ENCODE measurements at places on chromosomes 11 and 22.

DNA sequence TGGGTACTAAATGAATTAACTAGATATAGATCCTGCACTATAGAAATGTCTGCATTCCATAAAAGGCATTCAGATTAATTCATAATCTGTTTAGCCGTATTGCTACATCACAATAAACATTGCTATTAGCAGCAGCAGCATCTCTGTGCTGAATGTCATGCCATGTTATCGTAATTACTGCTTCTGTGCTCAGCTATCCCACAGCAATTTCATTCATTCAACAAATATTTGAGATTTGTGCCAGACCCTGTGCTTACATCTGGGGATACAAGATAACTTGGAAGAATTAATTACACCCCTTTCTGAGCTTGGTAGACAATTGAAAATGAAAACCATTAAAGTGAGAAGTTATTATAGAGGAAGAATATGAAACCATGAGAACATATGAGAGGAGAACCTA lies 185.8 kb upstream of the C11orf87 start:
- DNase-seq = no peak

DNA sequence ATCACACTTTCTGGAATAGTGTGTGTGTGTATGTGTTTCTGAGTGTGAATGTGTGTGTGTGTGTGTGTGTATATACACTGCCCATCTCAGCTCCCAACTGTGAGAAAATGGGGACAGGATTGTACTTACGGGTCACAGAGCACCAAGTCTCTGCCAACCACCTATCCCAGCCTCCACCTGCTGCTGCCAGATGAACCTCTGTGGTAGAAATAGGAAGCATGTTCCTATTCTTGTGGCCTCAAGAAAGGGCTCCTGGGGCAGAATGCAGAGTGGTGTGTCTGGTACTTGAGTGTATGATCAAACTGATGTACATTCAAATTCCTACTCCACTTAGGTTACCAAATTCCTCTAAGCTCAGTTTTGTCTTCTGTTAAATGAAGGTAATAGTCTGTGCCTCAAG lies 14.6 kb downstream of the UBASH3B start:
- no peak for DNase-seq

DNA sequence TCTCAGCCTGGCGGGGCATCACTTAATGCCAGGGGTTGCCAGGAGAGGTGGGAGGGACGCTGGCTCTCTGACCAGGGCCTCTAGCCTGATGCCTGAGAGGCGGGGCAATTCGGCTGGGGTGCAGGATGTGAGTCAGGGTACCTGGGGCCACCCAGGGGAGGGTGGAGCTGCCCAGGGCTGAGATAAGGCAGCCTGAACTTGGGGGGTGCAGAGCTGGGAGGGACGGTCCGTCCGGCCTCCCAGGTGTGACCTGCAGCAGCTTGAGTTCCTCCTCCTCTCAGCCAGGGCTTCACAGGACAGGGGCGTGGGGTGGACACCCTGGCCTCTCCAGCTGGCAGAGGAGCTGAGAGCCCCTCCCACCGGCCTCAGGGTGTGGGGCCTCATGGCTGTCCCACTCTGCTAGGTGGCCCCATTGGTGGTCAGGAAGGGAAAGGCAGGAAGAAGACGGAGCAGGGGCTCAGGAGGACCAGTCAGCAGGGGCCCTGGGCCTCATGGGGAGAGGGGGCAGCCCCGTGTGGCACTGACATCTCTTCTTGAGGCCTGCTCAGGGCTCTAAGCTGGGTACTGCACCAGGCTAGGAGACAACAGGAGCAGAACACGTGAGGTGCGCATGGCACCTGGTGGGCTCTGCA lies 942 bp upstream of the RPS6KA4 start:
- DNase-seq = peak; percentile 59

- no peak for DNase-seq
These were observed 20.3 kb upstream of the CFAP300 start for GRCh38 chr11:102026959-102027358.

DNA sequence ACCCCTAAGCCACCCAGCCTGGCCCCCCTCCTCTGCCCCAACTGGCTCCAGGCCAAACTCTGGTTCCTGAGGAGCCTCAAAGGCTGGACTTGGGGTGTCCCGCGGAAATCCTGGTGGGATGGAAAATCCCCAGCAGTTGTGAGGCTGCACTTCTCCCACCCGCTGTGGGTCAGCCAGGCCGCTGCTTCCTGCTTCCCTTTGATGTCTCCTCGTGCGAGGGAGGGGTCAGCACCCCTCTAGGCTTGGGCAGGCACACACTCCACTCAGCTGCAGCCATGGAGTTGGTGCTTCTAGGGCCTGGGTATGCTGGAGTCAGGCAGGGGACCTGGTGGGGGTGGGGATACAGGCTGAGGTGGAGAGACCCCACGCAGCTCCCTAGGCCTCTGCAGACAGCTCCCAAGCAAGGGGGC lies 12.0 kb downstream of the KCNQ1OT1 start:
- DNase-seq = no peak

DNA sequence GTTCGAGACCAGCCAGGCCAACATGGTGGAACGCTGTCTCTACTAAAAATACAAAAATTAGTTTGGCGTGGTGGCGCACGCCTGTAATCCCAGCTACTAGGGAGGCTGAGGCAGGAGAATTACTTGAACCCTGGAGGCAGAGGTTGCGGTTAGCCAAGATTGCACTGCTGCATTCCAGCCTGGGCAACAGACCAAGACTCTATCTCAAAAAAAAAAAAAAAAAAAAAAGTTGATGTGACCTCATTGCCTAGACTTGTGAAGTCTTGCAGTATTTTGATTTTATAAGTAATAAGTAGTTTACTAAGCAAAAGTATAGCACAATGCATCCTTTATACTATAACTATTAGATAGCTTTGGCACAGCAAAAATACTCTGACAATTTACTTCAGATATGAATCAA lies 9.9 kb upstream of the CUL5 start:
- no peak for DNase-seq

GRCh38 chr11:114396916-114397315 lies 3.4 kb downstream of the C11orf71 start:
- DNase-seq = no peak

- no peak for DNase-seq
These were observed 555.9 kb downstream of the INSC start for GRCh38 chr11:15670520-15671070.

DNA sequence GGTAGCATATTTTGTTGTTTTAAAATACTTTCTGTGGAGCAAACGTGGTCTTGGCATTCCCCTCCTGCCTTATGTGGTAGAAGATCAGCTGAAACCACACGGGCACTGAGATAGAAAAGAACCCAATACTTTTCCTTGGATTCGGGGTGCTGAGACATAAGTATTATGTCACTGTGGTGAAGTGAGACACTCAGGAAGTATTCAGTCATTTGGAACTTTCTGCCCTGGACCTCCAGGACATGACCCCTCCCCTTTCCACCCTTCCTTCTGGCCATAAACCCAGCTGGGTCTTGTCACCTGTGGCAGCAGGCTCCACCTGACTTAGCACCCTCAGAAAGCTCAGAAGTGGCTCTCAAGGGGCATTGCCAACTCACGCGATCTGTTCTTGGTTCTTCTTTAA lies 123.4 kb downstream of the SWAP70 start:
- DNase-seq = no peak

GRCh38 chr11:130246738-130247137 lies 68.0 kb downstream of the ZBTB44 start:
- no peak for DNase-seq

DNA sequence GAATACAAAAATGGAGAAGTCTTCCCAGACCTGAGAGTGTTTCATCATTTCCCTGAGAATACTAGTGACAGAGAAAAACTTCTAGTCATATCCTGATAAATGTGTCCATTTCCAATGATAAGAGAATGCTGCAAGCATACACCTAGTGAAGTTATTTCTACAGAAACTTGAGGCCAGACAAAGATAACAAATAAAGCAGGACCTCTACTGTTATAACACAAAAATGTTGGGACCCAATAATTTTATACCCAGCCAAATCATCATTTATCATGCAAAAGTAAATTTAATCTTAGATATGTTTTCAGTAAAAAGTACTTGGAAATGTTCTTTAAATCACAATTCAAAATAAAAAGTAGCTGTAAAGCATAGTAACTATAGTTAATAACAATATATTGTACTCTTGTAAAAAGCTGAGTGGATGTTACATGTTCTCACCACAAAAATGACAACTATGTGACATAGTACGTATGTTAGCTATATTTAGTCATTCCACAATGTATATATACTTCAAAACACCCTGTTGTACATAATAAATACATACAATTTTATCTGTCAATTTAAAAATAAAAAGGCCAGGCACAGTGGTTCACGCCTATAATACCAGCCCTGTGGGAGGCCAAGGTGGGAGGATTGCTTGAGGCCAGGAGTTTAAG lies 12.6 kb downstream of the RRAS2 start:
- DNase-seq = no peak

DNA sequence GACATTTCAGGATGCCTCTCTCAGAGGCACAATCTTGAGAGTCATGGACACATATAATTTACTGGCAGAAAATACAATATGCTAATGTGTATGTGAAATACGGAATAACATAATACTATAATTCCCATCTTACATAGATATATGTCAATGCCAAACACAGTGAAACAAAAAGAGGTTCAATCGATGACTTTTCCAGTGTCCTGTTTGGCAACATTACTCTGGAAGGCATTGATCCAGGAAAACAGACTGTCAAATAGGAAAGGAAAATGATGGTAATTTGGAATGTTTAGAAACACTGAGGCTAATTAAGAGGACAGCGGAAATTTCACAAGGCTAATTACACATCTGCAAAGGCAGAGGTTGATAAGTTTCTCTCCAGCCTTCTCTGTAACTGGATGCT lies 942.3 kb downstream of the LRRC4C start:
- no peak for DNase-seq

GRCh38 chr22:45846952-45847351 lies 130.0 kb downstream of the WNT7B start:
- DNase-seq = no peak

DNA sequence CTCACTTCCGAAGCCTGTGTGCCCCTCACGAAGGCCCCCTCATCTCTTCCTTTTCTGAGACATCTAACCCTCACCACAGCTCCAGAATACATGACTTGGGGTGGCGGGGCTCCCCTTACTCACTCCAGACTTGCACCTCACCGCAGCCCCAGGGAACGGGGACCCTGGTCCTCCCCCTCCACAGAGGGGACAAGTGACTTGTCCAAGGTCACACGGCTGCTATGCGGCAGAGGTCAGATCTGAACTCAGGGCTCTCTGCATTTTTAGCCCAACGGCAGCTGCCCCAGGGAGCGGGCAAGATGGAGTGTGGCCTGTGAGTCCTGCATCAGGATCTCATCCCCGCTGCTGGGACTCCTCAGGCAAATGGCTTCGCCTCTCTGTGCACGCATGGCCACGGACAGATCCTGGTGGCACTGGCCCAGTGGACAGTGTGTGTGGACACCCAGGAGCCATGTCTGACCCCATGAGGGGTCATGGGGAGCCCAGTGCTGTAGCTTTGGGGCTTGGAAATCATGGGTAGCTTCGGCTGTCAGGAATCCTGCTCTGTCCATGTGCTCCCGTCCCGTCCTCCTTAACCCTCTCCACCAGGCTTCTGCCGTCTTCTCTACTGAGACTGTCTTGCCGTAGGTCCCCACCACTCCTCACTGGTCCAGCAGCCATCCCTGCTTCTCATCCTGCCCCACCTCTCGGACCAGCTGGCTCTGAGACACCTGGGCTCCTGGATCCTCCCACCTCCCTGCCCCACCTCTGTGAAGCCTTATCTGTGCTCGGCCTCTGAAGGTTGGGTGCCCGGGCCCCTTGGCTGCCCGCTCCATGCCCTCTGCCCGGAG lies 48.0 kb upstream of the CARS1 start:
- no peak for DNase-seq

- no peak for DNase-seq
These were observed 3.0 kb downstream of the RPS25 start for GRCh38 chr11:119015054-119015611.

DNA sequence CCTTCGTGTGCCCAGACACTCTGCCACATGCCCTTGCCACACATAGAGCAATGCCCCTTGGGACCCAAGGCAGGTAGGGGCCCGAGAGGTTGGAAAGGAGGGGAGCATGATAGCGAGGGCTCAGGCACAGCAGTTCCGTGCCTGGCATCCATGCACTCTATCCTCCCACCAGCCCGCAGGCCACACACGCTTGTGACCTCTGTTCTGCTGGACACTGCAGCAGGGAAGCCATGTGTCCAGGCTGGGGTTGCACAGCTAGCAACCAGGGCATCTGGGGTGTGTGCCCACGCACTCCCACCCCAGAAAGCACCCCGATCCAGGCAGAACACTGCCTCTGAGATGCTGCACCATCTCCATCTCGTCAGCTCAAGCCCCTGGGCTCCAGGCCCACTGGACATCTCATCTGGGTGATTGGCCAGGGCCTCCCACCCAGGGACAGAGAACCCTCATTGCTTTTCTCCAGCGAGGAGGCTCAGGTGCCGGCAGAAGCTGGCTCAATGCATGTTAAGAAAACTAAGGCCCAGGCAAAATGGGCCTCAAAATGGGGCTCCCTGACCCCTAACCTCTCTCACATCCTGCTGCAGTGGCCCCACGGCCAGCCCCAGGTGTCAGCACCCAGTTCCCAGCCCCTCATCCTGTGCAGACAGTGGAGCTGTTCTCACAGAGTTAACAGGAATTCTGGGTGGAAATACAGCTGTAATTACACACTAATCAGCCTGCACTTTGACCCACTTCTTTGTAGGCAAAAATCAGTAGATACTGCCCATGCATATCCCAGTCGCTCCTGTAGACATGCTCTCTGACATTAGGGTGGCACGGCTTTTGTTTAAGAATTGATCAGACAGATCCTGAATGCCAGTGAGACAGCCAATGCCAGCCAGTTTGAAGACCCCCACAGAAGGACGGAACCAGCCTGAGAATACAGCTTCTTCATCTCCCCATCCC lies 173.9 kb upstream of the B3GAT1 start:
- no peak for DNase-seq

DNA sequence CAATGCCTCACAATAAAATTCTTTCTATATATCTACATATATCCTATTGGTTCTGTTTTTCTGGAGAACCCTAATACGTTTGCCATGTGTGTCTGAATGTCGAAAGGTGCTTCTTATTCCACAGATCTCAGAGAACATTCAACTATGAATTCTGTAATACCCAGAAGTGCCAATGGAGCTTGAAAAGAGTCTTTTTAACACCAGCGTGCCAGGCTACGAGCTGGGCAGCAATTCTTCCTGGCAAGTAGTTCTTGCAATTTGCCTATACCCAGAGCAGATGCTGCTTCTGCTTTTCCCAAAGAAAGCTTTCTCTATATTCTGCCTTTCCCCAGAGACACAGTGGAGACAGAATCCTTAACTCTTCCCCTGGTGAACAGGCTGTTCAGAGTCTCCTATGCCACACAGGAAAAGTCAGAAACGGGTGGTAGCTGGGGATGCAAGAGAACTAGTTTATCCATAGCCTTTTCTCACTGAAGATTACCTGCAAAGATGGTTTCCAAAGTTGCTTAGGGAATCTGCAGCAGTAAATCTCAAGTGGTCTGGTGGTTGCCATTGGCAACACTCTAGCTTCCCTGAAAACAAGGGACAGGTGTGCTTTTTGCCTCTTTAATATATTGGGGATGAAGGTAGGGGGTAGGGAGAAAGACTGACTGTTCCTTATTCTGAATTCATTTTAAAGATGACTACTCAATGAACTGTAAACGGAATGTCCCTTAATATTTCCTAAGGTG lies 16.8 kb upstream of the PAFAH1B2 start:
- no peak for DNase-seq

Data from NK-92 treated with Interleukin-12 subunit alpha and Interleukin-12 subunit beta, amount 100 ng/mL, for 24 hours (cell line).